PC-3 (cell line): ENCODE measurements at places on chromosomes 3 and 15. TPM values are rescaled to one million over a fixed set of nuclear protein-coding genes. Genes with fewer than 3 reads are reported as not detected.

GRCh38 chr3:115071166-115071565 is 75.9 kb downstream of the ZBTB20 start:
- DNase-seq = no peak

- DNase-seq = peak; percentile 49
These were observed 16.1 kb upstream of the LYSMD4 start for GRCh38 chr15:99749386-99749785.

DNA sequence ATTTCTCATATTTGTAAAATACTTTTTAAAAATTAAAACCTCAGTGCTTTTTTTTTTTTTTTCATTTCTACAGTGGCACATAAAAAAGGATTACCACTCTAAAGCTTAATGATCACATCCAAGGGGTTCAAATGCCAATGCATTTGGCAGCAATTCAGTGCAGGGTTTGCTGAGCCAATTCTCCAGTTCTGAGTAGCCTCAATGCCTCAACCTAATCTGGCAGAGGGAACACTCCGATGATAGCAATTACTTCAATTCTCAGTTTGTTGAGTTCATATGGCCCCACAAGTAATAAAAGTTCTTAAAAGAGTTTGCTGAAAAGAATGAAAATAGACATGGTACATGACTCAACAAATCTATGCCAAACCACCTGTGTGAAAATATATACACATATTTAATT is 79.3 kb upstream of the RBMS3 start:
- DNase-seq = no peak

The FEZF2 gene
- total RNA-seq = not detected in 2 replicates

The ADAMTS7 gene
- 4.2 and 5.2 TPM in 2 replicates for total RNA-seq
